ENCODE measurements at places on chromosomes 11 and 22.
A peak's percentile ranks its signal among the peaks of the same experiment; 100 is the strongest.

GRCh38 chr11:17978553-17979287 lies 34.1 kb downstream of the SERGEF start:
- peak; percentile 51 for DNase-seq

- DNase-seq: peak; percentile 92
These were observed 28.8 kb downstream of the YAP1 start for GRCh38 chr11:102139081-102139498.

DNA sequence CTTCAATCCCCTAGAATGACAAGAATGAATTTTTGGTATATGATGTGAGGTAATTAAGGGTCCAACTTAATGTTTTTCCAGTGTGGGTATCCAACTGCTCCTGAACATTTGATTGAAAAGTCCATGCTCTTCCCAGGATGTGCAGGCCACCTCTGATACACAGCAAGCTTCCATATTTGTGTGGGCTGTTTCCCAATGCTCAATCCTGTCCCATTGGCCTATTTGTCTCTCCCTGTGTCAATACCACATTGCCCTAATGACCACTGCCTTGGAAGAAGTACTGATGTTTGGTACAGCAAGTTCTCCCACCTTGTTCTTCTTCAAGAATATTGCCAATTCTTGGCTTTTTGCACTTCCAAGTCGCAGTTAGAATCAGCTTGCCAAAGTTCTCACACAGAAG lies 42.9 kb downstream of the KCNQ1OT1 start:
- no peak for DNase-seq

DNA sequence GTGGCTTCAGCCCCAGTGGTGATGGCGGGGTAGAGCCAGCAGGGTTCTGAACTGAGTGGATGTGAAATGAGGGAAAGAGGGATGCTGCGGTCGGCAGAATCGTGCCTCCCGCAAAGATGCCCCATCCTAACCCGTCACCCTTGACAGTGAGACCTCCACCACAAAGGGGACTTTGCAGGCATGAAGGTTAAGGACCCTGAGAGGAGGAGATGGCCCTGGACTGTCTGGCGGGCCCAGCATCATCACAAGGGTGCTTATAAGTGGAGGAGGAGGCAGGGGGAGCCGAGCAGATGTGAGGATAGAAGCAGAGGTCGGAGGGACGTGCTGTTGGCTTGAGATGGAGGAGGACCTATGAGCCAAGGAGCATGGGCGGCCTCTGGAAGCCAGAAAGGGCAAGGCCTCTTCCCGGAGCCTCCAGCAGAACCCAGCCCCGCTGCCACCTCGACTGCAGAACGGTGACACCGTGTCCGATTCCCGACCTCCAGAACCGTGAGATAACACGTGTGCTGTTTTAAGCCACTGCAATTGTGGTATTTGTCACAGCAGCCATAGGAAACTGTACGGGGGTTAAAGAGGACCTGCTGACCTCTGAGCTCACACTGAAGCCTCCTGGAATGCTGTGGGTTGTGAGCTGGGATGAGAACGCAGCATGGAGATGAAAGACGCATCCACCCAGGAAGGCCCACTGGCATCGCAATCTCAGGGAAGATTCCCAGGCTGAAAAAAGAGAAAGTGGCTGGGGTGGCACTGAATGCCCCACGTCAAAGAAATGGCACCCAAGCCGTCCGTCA lies 10.9 kb downstream of the LINC01488 start:
- DNase-seq: no peak

DNA sequence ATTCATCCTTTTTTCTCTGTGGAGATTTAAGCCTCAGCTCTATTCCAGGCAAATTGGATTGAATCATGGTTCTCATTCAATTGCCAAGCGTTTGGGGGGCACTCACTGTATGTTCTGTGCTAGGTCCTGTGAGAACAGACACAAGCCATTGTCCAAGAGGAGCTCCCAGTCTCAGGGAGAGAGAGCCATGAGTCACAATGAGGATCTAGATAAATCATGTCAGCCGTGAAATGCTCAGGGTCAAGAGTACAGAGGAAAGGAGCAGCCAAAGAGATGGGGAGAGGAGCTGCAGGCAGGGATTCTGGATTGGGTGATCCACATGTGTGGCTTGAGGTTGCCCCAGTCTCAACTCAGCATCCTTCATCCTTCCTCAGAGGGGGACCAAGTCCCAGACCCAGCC lies 93.6 kb downstream of the FEZ1 start:
- peak; percentile 83 for DNase-seq

DNA sequence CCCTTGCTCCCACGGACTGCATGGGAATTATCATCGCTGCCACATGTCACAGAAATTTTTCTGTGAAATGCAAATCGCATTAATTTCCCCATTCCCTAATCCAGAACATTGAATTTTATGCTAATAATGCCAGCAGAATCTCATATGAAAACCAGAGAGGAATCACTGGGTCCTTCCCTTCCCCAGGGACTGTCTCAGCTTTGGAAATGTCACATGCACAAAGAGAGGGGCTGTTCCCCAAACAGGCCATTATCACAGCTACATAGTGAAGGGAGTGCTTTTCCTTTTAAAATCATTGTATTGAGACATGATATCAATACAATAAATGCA lies 954.5 kb downstream of the BRD1 start:
- no peak for DNase-seq

DNA sequence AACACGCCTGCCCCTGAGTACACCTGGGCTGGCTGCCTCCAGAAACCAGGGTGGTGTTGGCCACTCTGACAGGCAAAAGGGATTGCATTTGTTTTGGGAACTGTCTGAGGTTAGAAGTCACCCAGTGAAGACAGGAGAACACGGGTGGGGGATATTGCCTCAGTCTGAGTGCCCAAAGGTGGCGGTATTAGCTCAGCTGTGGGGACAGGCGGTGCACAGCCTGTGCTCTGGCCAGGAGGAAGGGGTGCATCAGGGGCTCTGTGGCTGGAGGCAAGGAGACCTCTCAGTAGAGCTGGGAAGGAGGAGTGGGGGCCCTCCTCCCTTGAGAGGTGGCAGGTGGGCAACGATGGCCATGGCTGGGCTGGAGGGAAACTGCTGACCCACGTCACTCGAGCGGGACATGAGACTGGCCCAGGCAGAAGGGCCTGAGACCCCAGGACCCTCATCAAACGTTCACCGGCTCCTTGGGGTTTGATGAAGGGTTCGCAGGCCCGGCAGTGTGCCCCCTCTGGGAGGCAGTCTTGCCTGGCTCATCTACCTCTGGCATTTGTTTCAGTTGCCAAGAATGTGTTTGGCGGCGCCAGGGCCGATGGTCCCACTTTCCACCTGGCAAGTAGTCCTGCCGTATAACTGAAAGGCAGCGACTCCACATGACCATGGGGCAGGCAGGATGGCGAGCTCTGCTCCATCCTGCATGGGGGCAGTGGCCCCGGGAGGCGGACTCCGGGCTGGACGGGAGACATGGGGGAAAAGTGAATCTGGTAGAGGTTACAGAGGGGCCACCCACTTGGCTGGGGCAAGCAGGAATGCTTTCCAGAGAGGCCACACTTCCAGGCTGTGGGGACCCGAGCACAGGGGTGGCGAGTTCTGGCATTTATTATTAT lies 52.8 kb upstream of the SMIM38 start:
- no peak for DNase-seq

DNA sequence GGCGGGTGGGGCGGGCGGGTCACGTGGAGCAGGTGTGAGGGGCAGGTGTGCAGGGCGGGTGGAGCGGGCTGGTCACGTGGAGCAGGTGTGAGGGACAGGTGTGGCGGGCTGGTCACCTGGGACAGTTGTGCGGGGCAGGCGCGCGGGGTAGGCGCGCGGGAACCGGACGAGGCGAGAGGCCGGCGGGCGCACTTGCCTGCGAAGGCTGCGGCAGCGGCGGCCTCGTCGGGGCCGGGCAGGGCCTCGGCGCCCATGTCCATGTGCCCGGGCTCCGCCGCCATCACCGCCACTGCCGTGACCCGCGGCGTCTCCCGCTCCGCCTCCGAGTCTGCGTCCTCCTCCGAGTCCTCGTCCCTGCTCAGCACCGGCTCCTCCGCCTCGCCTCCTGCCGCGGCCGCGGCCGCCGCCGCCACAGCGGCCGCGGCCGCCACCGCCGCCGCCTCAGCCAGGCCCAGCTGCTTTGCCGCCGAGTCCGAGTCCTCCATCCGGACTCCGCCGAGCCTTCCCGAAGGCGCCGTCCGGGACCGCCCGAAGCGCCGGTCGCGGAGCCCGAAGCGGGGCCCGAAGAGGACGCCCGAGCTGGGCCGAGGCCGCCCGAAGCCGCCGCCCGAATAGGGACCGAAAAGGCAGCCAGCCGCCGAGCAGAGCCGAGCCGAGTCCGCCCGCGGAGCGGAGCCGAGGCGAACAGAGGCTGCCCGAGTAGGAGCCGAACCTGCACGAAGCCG lies at the start of gene DEAF1:
TSS of gene DEAF1 (minus strand) at position 660 of the 725 bp plus-strand sequence. CDS start at position 485, 175 bp downstream.
- peak; percentile 97 for DNase-seq

GRCh38 chr11:105829084-105829483 lies 193.0 kb downstream of the MSANTD4 start:
- no peak for DNase-seq

DNA sequence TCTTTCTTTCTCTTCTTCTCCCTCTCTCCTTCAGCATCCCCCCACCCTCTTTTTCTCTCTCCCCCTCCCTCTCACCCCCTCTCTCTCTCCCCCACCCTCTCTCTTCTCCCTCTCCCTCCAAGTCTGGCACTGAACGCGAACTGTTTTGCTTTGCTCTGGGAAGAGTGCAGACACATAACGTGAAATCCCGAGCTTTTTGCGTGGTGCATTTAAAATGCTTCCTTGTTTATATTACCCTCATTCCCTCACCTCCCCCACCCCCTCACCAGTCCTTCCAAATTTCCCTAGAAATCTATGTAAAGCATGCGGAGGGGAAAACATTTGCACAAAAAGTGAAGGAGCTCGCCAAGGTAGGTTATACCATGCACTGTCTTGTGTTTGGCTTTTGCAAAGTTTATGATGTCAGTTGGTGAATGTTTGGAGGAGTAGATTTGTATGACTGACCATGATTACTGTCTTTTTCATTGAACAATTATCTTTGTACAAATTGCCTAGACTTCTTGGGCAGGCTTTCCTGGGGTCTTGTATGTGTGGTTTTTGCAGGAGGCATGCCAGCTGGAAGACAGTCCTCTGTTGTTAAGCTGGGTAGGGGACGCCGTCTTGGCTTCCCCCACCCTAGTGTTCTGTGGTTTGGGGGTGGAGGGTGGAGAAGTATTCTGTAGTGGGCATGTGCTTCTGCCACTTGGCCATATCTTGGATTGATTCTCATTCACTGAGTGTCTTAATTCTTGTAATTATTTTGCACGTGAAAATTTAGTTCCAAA lies 123.7 kb upstream of the HSD17B12 start:
- no peak for DNase-seq

DNA sequence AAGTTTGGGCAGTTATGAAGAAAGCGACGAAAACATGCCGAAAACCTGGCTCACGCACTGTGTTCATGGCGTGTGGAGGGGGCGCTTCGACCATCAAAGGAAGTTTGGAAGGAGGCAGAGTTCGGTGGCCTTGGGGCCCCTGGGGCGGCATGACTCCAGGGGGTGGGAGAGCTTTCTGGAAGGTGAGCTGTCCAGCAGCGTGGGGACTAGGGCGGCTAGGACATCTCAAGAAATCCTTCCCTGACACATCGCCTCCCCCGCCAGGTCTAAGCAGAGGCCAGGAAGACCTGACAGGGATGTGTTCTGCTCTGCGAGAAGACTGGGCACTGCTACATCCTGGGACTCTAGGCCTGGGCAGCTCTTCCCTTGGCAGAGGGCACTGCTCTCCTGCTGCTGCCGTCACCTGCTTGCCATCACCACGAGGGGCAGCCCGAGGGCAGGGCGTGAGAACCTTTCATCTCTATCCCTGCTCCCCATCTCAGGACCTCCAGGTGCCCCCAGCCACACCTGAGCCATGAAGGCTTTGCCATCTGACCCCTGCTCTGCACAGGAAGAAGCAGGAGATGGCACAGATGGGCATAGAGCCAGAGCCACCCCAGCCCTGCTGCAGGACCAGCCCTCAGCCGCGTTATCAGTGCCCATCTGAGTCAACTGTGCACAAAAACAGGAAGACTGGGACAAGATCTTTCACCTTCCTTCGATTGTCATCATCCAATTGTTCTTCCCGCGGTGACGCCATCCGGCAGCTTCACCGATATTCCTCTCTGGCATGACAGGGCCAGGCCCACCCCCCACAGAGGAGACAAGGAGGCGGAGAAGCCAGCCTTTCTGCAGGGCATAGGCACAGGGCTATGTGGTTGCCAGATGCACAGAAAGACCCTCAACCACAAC lies 12.7 kb downstream of the LINC01488 start:
- DNase-seq: no peak

DNA sequence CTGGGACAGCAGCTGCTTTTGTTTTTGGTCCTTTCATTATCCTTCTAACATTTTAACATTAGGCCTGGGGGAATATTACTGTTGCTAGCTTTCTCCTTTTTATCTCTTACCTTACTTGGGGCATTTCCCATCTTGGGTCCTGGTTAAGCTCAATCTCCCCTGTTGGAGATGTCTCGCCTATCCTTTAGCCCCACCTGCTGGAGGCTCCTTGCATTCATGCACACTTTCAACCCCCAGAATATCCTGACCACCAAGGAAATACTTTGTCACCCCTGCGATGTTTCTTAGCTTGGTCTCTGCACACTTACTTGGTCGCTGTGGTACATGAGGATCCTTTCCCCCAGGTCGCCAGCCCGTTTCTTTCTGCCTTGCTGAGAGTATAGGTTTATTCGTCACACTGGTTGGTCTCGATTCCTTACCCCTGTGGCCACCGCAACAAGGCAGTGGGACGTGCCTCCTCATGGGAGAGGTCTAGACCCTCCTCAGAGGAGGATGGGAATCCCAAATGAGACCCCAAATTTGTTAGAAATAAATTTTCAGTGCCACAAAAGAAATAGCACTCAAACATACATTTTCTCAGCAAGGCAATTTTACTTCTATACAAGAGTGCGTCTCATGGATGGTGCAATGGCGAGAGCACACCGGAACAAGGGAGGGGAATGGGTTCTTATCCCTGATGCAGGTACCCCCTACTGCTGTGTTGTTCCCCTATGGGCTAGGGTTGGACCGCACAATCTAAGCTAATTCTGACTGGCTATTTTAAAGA lies 5.4 kb upstream of the TXN2 start:
- DNase-seq: peak; percentile 56

- DNase-seq: peak; percentile 47
These were observed 12.2 kb upstream of the VPS37C start for GRCh38 chr11:61173456-61173855.

DNA sequence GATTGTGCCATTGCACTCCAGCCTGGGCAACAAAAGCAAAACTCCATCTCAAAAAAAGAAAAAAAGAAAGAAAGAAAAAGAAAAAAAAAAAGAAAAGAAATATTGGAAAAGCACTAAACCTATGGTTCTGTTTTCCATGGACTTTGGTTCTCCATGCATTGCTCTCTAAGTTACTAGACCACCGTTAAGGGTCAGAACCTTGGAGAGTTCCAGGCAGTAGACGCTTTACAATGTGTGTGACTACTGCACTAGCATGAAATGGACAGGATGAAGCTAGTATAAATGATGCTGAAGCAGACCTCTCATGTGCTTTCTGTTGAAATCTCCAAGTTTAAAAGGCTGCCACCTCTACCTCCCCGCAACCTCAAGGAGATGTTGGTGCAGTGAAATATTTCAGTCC lies 63.5 kb downstream of the SIK2 start:
- peak; percentile 68 for DNase-seq

- DNase-seq: peak; percentile 78
These were observed 86.9 kb upstream of the ANO3 start for GRCh38 chr11:26245046-26245445.

- no peak for DNase-seq
These were observed 60.9 kb upstream of the MYEOV start for GRCh38 chr11:69232821-69233743.

Data from fibroblast of the aortic adventitia (primary cell).